Activated naive CD4-positive, alpha-beta T cell treated with anti-CD3 and anti-CD28 coated beads for 36 hours (primary cell): ENCODE measurements at places on chromosomes 11 and 22.

- DNase-seq, result peak; percentile 63
These were observed 512 bp downstream of the SH3BP1 start for GRCh38 chr22:37639771-37640590.

DNA sequence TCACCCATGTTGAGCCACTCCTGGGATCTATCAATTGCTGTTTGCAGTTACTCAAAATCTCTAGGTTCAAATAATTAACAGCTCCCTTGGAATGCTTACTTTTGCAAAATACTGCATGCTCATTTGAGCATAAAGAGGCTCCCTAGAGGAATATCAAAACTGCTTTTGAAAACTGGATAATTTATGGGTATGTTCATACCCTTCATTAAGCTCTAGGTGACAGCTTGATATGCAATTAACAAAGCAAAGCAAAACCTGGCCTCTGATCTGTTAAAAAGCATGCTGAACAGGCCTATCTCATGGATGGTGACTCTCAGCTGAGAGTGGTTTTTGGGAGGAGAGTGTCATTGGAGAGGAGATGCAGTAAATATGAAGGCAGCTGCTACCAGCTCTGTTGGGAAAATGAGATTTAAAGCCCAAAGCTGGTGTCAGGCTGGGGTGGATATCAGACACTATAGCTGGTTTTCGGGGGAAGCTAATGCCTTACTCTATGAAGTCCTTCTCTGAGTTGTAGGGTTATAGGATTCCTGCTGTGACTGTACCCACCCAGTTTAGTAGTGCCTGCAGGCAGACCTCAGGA, 110.9 kb downstream of the RASSF10 start:
- no peak for DNase-seq

DNA sequence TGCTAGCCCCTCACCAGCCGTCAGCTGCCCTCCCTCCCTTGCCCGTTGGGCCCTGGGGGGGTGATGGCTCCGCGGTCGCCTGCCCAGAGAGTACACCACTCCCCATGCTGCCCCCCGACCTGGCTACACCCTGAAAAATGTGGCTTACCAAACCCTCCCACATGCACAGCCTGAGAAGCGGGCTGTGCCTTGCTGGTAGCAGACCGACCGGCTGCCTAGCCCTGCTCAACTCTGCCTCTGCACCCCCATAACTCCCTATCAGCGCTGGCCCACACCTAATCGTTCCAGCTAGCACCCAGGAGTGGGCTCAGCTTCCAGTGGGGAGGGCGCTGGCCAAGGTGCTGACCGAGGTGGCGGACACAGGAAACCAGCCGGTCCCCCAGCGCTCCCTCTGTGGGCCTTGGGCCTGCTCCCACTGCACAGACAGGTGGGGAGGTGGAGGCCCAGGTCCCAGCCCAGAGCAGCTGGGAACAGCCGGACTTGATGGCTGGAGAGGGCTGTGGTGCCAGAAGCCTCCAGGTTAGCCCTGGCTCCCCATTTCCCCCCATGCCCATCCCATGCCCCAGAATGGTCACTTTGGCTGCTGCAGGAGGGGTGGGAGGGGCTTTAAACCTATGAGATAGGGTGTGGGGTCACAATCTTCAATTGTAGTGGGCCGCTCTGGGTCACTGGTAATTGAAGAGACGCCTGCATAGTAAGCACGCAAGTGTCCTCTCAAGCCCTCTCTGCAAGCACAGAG, 32.1 kb upstream of the PRODH start:
- DNase-seq, result peak; percentile 32

GRCh38 chr22:32389685-32390084, 22.4 kb downstream of the RTCB start:
- DNase-seq, result peak; percentile 38

GRCh38 chr11:101759771-101760450, 154.9 kb upstream of the CEP126 start:
- DNase-seq, result no peak

DNA sequence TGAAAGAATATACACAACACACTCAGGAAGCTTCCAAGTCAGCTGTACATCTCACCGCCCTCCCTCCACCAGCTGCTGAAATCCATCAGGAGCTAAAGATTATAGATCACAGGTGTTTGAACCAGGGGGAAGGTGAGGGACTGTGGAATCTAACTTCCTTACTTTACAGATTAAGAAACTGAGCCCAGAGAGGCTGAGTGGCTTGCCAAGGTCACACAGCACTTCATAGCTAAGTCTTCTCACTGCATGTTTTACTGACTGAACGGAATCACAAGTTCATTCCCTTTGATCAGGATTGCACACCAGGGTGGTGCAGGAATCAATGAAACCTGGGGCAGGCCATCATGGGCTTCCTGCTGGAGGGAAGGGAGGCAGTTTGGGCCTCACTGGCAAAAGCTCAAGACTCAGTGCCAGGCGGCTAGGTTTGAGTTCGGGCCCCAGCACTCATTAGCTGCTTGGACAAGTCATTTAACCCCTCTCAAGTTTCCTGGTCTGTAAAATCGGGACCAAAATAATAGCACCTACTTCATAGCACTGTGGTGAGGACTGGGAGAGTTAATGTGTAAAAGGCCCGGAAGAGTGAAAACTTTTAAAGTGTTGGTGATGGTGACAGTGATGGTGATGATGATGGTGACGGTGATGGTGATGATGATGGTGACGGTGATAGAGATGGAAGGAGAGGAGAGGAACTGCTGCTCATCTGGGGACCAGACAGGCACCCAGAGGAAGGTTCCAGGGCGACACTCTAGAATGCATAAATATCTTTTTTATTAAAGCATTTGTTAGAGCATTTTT, 8.2 kb downstream of the CD5 start:
- no peak for DNase-seq

- DNase-seq, result no peak
These were observed 33.7 kb upstream of the USP47 start for GRCh38 chr11:11807811-11808782.

GRCh38 chr11:104090767-104091166, 54.3 kb downstream of the DDI1 start:
- no peak for DNase-seq

DNA sequence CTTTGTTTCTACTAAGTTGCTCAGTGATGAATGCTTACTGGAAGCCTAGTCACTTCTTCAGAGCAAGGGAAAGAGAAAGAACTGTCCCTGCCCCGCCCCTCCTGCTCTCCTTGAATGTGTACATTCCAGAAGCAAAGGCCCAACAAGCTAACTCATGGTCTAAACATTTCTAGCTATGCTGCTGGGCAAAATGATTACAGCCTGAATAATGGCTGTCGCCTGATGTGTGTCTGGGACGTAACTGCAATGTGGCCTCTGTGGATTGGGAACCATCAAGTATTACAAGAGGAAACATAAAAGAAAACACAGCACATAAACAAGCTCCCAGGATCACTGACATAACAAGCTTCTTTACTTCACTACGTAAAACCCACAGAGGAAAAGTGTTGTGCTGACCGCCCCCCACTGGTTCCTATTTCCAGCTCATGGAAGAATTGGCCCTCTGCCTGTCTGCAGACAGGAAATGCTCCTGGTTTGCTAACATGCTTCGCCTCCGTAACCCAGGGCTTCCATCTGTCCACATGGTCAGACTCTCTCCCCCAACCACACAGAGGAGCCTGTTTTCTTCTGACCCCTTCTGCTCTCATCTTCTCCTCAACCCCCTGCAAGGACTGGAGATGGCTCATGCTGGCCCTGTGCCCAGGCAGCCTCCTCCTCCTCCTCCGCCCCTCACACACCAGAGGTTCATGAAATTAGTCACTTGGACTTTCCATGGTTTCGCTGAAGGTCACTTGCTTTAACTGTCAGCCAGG, 187.2 kb downstream of the MAML2 start:
- DNase-seq, result peak; percentile 84

DNA sequence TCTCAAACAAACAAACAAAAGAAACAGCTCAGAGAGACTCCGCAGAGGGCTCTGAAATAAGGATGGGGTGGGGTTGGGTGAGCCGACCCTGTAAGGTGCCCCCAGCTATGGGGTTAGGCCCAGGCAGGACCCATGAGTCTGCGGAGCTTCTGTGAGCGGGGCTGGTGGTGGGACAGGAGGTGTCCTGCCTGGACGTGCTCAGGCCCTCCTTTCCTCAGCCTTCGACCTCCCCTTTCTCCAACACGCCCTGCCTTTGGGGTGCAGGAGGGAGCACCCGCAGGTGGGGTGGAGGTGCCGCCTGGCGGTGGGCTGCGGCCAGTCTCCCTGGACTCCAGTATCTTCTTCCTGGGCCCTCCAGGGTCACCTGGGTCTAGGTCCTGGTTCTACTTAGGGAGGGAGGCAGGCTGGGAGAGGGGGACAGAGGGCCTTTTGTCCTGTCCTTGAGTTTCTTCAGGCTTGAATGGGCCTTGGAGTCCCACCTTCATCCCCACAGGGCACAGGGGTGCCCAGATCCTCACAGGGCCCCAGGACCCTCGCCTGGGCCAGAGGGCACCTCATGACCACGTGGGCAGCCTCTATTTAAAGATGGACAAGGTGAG, 12.3 kb downstream of the PRR33 start:
- DNase-seq, result no peak

DNA sequence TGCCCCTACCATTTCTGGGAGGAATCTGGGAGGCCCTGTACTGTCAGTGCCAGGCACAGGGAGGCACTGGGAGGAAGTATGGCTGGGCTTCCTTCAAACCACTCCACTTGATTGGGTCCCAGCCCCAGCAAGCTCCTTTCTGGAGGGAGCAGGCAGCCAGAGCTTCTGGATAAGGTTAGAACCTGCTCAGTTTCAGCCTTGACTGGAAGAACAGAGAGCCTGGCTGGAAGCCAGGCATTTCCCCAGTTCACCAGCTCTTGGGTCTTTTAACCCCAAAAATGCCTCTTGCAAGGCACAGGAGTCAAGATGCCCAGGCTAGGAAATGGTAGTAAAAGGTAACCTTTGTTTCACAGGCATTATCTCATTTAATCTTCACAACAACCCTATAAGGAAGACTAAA, 9.0 kb upstream of the KCTD14 start:
- no peak for DNase-seq

DNA sequence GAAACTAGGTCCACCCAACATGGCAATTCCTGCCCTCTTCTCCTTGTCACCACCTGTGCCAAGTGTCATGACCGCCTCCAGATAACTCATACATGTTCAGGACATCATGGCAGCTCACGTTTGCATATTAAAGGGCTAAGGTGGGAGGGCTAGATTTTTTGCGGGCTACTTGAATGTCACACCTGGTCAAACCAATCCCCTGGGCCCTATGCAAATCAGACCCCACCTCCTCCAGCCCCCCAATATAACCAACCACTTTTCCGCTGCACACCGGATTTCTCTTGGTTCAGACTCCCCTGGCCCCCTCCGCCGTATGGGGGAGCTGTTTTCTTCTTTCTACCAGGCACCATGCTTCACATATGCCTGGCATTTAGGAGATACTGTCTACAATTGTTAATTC, 12.6 kb downstream of the UPB1 start:
- DNase-seq, result no peak

GRCh38 chr11:34855021-34855753, 61.0 kb downstream of the APIP start:
- no peak for DNase-seq

DNA sequence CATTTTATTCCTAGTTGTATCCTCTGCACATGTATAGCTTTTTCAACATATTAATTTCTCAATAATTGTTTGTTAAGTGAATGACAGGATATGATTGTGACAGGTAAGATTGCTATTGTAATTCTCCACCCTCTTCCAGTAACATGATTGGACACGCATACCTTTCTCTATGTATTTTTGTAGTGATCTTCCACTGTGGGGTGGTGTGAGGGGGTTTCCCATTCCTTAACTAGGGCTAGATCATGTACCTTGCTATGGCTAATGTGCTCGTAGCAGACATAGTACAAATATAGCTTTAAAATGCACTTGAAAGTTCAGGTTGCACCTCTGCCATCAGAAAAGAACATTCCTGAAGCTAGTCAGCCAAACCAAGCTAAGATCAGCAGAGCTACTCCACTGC, 2392.8 kb upstream of the RAG2 start:
- DNase-seq, result no peak

- no peak for DNase-seq
These were observed 42.9 kb downstream of the TECTA start for GRCh38 chr11:121143921-121144320.

DNA sequence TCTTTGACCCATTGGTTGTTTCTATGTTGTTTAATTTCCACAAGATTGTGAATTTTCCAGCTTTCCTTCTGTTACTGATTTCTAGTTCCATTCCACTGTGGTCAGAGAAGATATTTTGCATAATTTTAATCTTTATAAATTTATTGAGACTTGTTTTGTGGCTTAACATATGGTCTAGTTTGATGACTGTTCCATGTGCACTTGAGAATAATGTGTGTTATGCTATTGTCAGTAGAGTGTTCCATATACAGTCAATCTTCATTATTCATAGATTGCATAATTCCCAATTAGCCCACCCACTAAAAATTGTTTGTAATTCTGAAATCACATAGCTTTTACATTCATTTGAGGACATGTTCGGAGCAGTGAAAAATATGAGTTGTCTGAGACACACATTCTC, 346.1 kb upstream of the DDI1 start:
- DNase-seq, result no peak

GRCh38 chr11:1870326-1870696, 17.4 kb downstream of the LSP1 start:
- DNase-seq, result no peak

- no peak for DNase-seq
These were observed 2.3 kb upstream of the PVALB start for GRCh38 chr22:36819112-36819511.

DNA sequence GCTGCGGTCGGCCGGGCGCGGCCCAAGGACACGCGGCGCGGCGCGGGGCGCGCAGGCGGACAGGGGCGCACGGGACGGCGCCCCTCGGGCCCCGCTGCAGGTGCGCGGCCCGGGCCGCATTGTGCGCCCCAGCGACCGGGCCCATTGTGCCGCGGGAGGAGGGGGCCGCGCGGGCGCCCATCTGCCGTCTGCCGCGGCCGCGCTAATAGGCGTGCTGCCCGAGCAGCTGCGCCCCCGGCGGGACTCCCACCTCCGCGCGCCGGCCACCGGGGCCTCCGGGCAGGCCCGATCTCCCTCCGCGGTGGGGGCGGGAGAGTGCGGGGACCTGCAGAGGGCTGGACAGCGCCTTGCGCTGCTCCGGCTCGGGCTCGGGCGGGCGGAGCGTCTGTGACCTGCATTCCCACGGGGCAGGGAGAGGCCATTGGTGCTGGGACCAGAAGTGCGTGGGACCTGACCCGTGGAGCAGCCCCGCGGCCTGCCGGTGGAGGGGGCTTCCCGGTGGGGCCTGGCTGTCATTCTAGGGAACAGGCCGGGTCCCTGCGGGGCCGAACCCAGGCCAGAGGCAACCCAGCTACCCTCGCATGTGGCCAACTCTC, 933 bp downstream of the BRSK2 start:
- no peak for DNase-seq
